SJSA1 (cell line): ENCODE measurements at places on chromosomes 5 and 9. TPM values are rescaled to one million over a fixed set of nuclear protein-coding genes. Genes with fewer than 3 reads are reported as not detected.

DNA sequence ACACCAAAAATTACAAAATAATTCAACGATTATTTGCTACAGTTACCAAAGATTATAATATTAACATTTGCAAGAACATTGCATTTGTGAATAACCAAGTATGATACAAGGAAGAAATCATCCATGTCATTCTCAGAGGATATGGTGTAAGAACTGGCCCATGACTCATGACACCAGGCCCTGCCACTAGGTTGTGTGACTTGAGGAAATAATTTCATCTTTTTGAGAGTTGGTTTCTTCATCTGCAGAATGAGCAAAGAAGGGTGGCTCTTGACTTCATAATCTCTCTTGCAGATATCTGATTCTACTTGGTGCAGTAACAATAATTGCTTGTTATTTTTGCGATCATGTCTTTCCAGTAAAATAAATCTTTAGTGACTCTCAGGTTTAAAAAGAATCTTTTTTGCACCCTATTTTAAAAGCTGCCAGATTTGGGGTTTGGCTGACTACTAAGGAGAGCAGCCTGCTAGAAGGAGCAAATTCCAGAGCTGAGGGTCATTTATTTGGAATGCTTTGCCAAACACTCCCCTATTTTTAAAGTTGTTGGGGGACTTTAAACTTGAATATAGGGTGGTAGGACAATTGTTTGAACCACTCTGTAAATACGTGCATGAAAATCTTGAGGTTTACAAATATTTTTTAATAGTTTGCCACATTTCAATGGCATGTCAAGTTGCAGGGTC, 23.5 kb downstream of the ITGA1 start:
- DNase-seq, result no peak

DNA sequence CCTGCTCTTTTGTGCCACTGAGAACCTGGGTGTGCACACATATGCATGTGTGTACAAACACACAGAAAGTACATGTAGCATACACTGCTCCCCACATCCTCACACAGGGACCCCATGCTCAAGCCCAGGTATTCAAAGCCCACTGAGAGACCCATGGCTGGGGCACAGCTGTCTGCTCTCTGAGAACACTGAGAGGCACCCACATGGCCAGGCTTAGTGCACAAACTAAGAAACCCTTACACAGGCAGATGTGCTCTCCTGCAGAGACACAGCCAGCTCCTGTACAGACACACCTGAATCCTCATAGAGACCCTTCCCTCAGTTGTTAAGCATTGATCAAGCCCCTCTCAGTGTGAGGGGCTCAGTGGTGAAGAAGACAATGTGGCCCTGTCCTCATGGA, 92.5 kb downstream of the CACNA1B start:
- DNase-seq, result no peak

DNA sequence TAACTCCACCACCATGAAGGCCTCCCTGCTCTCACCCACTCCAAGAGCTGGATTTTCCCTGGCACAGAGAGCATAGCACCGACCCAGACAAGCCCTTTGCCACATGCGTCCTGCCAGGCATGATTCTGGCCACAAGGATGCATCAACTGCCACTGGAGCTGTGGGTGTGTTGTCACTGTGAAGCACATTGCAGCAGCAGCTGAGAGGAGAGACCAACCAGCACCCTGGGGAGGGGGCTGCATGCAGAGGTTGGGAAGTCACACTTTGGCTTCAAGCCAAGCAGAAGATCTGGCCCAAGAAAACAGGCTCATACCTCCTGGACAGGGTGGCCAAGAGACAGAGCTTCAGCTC, 22.6 kb upstream of the PTGES start:
- DNase-seq, result no peak

DNA sequence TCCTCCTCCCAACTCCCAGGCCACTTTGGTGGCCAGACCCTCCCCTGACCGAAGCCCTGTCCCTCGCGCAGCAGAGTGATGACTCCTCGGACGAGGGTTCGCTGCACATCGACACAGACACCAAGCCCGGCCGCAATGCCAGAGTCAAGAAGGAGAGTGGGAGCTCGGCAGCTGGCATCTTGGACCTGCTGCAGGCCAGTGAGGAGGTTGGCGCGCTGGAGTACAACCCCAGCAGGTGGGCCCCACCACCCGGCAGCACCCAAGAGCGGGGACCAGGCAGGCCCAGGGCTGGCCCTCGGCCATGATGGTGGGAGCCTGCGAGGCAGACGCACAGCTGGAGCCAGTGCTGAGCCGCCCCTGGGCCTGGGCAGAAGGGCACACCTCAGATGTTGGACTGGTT, 90.6 kb downstream of the PHF2 start:
- peak; percentile 39 for DNase-seq

- DNase-seq, result no peak
Observed at GRCh38 chr5:20420991-20421595, 433.1 kb upstream of the CDH18 start.

GRCh38 chr9:20353524-20353923, 268.8 kb downstream of the MLLT3 start:
- no peak for DNase-seq

- no peak for DNase-seq
Observed at GRCh38 chr5:36600917-36601527, 5.4 kb upstream of the SLC1A3 start.

- DNase-seq, result peak; percentile 34
Observed at GRCh38 chr9:137321726-137322361, 19.8 kb upstream of the NRARP start.

- no peak for DNase-seq
Observed at GRCh38 chr9:113648048-113648447, 184.5 kb downstream of the RGS3 start.

DNA sequence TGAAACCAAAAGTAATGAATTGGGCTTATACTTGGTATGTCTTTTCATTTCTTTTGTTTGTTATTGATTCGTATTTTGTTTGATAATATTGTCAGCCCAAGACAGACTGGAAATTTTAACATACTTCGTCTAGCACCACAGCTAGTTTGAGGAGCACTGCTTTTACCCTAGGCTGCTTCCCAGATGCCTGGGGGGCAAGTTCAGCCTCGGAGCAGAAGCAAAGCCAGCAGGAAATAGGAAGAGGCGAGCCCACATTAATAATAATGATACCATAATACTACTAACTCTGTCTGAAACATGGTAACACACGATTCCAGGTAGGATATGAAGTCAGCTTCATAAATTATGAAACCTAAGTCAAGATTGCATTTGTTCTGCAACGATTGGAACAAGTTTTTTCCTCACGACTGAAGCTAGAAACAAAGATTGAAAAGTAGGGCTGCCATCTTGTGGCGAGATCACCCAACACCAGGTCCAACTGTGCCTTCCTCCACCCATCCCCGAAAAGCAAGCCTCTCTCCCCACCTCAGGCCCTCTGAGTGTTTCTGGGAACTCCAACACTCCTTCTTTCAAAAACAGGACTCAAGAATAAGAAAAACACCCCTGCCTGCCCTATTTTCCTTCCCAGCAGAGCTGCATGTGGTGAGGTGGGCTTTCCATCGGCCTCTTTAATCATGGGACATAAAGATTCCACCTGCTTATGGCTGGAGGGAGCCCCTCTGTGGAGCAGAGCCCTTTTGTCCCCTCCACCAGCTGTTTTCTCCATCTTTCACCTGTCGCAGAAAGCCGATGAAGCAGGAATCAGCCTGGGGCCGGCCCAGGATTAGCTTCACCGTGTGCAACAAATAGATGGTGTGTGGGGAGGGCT, 236.4 kb downstream of the CAAP1 start:
- no peak for DNase-seq

- DNase-seq, result no peak
Observed at GRCh38 chr5:135599421-135600151, 20.8 kb upstream of the CXCL14 start.

DNA sequence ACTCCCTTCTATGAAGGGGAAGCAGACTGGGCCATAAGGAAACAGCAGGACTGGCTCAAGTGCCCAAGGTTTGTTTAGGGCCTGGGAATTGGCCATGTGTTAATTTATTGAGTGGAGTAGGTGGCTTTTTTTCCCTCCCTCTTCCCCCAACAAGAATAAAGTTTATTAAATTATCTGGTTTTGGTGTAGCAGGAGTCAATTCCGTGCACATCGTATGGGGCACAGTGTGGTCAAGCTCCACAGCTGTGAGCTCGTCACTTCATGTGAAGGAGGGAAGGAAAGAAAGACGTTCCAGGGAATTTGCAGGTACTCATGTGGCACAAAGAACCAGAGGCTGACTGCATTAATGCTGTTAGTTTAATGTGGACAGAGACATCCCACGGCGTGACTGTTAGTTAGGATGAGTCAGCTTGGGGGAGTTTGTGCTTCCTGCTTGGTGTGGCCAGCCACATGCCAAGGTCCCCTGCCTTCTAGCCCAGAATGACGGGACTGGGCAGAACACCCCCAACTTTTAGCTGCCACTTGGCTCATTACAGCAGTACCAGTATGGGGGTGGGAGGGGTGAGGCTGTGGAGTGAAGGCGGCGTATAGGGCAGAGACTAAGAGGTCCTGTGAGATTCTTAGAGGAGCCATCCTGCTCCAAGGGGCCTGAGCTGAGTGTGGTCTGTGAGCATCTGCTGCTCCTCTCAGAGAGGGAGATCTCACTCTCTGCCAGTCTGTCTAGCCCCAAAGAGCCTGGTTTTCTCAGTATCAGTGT, 33.2 kb downstream of the CSF1R start:
- peak; percentile 84 for DNase-seq

DNA sequence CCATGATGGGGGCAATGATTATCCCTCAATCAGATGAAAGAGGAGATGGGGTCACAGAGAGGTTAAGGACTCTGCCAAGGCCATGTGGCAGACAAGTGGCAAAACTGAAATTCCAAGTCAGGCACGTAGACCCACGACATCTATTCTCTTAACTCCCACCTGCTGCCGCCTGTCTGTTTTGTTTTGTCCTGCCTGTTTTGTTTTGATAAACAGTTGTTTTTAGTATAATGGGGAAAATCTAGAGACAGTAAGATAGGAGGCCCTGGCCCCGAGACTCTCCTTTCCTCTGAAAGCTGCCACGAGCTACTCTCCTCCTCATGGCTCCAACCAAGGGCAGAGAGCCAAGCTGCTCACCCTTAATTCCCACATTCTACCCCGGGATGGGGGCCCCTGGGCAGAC, 4.9 kb downstream of the FSTL4 start:
- no peak for DNase-seq

GRCh38 chr9:76585487-76586389, 126.8 kb downstream of the GCNT1 start:
- no peak for DNase-seq

- no peak for DNase-seq
Observed at GRCh38 chr5:156971848-156972525, 9.0 kb upstream of the TIMD4 start.

GRCh38 chr5:157598350-157598936, 22.9 kb upstream of the ADAM19 start:
- DNase-seq, result no peak

DNA sequence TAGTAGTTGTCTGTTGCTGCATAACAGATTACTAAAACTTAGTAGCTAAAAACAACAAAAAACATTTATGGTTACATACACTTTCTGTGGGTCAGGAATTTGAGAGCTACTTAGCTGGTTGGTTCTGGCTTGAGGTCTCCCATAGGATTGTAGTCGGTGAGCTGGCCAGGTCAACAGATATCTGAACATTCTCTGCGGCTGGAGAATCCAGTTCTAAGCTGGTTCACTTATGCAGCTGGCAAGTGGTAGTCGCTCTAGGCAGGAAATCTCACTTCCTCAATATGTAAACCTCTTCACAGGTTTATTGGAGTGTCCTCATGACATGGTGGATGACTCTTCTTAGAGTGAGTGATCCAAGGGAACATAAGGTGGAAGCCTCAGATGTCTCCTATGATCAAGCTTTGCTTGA, 65.7 kb upstream of the TNFAIP8 start:
- DNase-seq, result no peak

GRCh38 chr5:1494780-1495524, 28.8 kb downstream of the LPCAT1 start:
- DNase-seq, result no peak

DNA sequence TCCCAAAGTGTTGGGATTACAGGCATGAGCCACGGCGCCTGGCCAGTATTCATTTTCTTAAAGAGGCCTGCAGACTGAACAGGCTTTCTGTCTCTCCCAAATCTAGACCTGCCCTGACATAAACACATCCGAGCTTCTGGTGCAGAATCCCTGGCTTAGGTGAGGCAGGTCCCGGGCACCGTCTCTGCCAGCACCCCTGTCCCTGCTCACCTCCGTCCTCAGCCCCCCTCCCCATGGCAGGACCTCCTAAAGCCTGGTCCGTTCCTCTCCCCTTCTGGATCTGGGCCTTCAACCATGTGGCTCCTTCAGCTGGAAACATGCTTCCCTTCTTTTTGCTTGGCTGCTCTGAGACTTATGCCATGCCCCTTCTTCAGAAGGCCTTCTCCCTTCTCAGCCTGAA, 22.7 kb upstream of the RXRA start:
- no peak for DNase-seq

DNA sequence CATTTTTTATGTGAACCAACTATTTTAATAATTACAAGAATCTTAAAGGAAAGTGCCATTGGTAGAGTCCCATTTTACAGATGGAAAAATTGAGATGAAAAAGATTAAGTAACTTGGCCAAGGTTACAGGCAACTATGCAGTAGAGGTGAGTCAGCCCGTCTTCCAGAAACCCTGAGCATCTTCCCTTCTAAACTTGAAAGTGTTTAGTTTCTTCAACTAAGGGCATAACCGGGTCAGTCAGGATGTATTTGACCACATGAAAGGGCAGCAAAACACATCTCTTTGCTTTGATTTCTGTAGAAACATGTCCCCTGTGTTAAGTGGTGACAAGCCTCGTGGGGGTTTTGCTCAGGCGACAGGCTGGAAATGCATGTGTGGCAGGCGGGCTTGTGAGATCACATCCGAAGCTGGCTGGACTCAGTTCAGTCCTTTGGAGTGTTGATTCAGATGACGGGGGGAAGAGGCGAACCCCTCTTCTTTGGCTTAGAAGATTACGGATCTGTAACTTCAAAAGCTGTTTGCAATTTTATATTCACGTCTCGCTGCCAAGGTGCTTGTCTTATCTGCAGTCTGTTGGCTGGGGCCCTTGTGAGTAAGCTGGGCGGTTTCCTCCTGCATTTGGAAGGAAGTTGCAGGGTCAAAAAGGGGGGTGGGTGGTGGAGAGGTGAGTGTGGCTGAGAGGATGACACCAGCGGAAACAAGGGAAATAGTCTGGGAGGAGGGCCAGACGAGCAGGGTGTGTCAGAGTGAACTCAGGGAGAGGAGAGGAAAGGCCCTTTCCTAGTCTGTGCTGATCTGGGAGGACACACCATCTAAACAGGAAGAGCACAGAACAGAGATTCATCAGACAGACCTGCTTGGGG, 78.9 kb upstream of the RPS23 start:
- DNase-seq, result peak; percentile 61

DNA sequence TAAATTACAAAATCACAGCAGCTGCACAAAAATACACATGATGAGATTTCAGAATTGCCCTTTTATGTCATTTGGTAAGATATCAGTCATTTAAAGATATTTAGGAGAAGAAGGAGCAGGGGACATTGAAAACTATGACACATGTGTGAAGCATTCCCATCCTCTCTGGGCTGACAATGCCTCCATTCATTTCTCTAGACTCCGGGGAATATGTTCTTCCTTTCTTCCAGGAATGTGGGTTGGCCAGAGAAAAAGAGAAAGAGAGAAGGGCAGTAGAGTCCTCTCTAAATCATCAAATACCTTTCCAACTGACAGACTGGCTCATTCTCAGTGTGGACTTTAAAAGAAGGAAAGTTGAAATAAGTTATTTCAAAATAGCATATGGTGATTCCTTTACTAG, 205.6 kb upstream of the ADAMTSL1 start:
- peak; percentile 26 for DNase-seq

Gene OSMR
- 16.9 and 26.4 TPM in 2 replicates for total RNA-seq

Gene RASGRF2
- 8.4 and 12.5 TPM in 2 replicates for total RNA-seq

Gene SCGB3A2
- total RNA-seq, result not detected in 2 replicates

Gene TMEM174
- not detected in 2 replicates for total RNA-seq

Gene PCDHB9
- total RNA-seq, result 2.7 and 3.8 TPM in 2 replicates

Gene QRFP
- not detected in 2 replicates for total RNA-seq

Gene NPR2
- total RNA-seq, result 1.5 and 3.9 TPM in 2 replicates

Gene ALDH1A1
- not detected in 2 replicates for total RNA-seq

Gene CDK9
- 16.8 and 21.4 TPM in 2 replicates for total RNA-seq

Gene CCDC152
- total RNA-seq, result not detected in 2 replicates

Gene PHF24
- not detected in 2 replicates for total RNA-seq
